ENCODE measurements at places on chromosomes 6 and 20.
A peak's percentile ranks its signal among the peaks of the same experiment; 100 is the strongest.

GRCh38 chr6:44234101-44235025 lies 11.0 kb downstream of the SLC29A1 start:
- DNase-seq = peak; percentile 14

- no peak for DNase-seq
Measured at GRCh38 chr6:99426451-99426757, 1.3 kb upstream of the PNISR start.

GRCh38 chr20:59322081-59322480 lies 21.7 kb downstream of the EDN3 start:
- no peak for DNase-seq

GRCh38 chr6:116974526-116975316 lies 97.7 kb downstream of the RFX6 start:
- no peak for DNase-seq

DNA sequence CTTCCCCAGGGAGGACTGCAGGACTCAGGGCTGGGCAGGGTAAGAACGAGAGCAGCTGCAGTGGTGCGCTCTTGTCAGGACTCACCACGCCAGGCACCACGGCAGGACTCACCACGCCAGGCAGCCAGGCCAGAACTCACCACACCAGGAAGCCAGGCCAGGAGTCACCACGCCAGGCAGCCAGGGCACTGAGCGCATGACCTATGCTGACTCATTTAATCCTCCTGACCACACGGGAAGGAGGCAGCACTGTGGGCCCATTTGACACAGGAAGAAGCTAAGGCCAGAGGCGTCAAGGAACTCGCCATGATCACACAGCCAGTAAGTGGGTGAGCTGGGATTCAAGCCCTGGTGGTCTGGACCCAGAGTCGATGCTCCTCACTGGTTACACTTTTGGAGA lies 189.3 kb downstream of the PREX1 start:
- no peak for DNase-seq

DNA sequence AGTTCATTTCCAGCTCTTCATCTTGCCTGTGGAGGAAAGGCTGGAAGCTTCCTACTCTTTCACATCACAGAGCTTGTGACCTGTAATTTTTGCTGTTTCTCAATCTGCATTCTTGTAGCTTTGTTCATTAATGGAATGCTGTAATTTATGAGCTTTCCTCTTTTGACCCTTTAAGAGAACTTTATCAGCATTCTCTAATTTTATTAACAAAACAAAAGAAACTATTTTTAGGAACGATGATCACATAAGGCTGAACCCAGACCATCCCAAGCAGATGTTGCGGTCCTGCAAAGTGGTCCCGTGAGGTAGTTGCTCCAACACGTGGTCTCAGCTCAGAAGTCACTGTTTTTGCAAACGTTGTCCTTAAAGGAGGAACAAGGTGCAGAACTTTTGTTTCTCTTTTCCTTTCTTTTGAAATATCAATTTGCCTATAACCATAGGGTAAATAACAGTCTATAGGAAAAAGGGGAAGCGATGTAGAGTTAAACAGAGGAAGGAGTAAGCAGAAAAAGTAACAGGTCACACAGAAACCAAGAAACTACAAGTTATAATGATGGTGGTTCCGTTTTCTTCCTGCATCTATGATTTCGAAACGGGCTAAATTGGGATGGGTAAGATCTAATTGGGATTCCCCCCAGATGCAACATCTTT lies 121.3 kb upstream of the PHACTR1 start:
- no peak for DNase-seq

DNA sequence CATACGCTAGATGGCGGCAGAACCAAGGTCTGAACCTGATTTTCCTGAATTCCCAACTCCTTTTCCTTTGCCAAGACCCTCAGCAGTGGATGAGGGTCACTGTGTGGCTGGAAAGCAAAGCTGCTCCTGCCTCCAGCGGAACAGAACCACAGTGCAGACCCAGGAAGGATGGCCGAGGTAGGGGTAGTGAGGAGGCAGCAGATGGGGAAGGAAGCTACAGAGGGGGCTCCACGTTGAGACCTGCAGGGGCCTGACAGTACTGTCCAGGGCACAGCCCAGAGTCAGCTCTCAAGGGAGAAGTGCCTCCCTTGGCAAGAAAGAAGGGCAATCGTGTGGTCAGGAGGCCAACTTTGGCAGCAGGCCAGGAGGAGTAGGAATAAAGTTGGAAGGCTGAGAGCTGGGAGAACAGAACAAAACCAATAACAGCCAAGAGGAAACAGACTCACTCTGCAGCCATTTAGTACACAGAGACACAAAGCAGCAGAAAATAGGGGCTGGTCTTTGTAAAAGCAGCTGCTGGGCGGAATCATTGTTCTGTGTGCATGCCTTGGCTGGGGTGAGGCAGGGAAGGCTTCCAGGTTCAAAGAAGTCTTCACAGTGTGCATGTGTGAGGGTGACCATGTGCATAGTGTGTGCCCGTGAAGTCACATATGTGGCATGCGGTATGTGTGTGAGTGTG lies 3.1 kb downstream of the GABRR2 start:
- peak; percentile 45 for DNase-seq

GRCh38 chr6:121847806-121848522 lies 412.5 kb downstream of the GJA1 start:
- no peak for DNase-seq

DNA sequence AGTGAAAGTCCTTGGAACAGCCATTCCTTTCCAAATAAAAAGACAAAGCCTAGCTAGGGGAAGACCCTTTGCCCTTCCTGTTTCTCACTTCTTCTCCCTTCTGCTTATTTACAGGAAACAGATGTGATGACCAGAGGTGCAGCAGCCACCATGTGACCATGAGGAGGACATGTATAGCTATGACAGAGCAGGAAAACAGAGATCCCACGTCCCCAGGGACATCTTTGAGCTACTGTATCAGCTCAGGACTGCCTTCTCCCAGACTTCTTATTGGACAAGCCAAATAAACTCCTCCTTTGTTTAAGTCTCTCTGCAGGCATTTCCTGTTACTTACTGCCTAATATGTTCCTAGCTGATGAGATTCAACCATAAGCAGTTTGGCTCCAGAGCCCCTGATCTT lies 133.1 kb upstream of the MLN start:
- no peak for DNase-seq
